Activated naive CD4-positive, alpha-beta T cell treated with Interleukin-2 at 50 U/mL for 16 hours (primary cell): ENCODE measurements at places on chromosomes 6 and 20.

GRCh38 chr6:215335-216034 lies 76.8 kb upstream of the DUSP22 start:
- peak; percentile 76 for DNase-seq

GRCh38 chr20:36199345-36200257 lies 36.7 kb upstream of the AAR2 start:
- DNase-seq: peak; percentile 78

DNA sequence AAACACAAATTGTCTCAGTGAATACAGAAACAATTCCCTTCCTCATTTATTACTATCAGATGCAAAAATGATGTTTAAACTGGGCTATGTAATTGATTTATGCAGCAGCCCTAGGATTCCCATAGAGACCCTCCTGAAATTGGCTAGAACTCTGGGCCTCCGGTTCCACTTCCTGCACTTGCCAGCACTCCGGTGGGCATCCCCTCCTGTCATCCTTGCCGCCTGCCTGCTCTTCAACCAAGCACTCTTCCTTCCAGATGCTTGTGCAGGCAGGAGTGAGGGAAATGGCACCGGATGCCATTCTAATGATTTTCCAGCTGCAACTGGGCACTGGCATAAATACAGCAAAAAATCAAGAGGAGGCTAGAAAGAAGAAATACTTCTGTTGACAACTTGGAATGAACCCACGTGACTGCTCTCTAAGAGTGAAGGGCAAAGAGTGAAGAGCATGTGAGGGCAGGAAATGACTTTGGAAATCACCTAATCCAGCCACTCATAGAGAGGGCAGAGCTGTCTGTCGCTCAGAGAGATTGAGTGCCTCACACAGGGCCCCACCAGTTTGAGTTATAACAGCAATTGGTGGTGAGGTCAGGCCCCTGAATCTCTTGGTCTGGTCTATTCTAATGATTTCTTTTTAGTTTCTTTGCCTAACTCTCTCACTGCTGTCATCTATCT lies 3.7 kb upstream of the NEDD9 start:
- DNase-seq: peak; percentile 49

DNA sequence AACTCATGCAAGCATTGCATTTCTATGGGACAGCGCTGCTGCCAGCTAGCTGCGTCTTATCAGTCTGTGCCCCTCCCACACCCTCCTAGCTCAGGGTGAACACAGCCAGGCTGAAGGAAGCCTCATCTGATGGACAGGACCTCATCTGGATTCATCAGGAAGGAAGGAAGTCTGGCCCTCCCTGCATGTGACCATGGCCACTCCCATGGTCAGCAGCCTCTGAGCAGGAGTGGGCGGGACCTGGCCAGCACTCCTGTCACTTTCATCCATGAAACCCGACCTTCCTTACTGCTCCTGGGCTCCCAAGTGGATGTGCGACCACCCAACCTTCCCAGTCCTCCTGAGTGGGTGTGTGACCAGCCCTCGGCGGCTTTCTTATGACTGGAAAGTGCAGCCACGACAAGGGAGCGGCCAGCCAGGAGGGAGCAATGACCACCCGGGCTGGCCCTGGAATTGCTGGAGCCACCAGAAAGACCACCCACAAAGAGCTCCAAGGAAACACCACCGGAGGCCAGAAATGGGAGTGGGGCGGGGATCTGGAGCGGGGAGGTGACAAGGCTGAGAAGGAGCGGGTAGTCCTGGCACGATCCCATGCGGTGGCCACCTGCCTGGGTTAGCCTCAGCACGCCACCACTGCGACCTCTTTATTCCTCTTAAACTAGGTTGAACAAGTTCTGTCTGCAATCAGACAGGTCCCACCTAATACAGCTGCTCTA lies 241.2 kb downstream of the TTLL2 start:
- DNase-seq: no peak

DNA sequence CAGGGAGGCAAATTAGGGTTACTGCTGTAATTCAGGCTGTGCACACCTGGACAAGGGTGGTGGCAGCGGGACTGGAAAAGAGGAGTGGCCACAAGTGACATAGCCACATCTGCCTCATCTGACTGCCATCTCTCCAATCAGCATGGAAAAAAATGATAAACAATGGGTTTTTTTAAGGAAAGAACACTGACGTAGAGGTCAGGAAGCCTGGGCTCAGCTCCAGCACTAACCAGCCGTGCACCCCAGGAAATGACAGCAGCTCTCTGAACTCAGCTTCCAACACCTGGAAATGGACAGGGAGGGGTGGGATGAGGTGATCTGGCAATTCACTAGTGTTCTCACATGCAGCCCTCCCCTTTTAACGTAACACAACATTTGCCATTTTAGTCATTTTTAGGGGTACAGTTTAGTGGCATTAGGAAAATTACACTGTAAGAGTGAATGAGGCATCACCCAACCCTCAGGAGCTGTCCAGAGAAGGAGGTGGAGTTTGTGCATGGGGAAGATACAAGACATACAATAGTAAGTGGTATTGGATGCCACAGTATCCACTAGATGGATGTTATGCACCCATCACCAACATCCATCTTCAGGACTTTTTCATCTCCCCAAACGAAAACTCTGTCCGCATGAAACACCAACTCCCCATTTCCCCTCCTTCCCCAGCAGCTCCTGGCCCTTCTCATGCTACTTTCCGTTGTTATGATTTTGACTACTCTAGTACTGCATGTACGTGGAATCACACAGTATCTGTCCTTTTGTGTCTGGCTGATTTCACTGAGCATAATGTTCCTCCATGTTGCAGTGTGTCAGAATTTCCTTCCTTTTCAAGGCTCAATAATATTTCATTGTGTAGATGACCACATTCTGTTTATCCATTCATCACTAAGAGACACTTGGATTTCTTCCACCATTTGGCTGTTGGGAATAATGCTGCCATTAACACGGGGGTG lies 215.5 kb upstream of the ECI2 start:
- no peak for DNase-seq

DNA sequence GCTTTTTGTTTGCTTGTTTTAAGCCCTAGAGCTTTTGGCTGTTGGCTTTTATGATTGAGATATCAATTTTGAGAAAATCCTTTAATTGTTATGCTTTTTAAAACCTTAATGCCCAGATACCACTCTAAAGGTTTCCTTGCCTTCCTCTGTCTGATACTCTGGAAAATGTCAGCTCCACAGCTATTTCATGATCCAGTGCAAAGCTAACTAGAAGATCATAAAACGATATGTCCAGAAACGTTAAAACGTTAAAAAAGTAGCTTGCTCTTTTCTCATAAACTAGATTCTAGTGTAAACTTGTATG lies 189.5 kb upstream of the TENT5A start:
- no peak for DNase-seq

DNA sequence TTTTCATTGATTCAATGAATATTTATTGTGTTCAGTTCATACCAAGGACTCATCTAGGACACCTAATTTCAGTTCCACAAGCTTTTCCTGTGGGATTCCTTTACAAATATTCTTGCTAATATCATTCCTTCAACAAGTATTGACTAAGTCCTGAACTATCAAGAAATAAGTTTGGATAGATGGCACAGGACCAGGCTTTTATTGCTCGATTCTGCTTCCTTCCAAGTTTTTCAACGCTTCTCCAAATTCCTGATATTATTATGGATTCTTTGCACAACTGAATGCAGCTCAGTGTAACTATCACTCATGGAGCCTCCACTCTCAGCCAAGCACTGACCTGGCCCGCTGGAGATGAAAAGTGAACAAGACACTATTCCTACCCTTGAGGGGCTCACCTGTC lies 32.7 kb upstream of the COL21A1 start:
- no peak for DNase-seq

DNA sequence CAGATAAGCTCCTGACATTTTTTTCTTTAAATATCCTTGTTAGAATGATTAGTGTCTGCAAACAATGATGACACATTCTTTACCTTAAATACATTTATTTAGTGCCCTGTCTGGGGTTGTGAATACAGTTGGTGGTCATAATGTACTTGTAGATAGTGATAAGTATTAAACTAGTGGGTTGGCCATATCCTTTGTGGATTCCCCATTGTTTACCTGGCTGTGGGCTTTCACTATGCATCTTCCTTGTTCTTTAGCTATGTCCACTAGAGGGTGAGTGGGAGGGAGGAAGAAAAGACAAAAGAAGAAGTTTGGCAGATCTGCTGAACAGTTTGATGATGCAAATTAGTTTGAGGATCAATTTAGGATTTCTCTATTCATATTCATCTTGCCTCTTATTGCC lies 15.7 kb downstream of the HS3ST5 start:
- no peak for DNase-seq

GRCh38 chr6:153484056-153484455 lies 353.0 kb upstream of the RGS17 start:
- no peak for DNase-seq

DNA sequence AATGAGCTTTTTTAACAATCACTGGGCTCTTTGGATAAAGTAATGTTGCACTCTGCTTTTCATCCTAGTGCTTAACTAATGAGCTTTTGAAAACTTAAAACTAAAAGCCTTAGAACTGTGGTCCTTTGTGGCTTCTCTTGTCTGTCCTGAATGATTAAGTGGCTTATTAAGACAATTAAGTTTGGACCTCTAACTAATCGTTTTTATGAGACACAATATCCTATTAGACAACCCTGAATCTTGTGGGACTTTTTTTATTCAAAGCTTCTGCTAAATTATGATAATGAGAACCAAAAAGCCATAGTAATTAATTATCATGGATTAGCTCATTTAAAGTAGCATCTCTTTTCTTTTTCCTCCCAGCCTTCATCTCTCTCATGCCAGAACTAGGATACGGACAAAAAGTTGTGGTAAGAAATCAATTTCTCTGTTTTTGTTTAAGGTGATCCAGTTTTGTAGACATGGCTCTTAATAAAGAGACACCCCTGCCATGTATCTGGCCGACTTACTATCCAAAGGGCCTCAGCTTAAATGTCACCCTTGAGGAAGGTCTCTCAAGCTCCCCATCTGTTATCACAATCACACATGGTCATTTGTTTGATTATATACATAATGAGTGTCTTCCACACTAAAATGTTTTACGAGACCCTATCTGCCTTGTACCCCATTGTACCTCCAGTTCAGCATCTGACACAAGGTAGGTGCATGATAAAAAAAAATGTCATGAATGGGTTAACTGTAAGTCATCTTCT lies 384.4 kb upstream of the IRAK1BP1 start:
- DNase-seq: no peak

DNA sequence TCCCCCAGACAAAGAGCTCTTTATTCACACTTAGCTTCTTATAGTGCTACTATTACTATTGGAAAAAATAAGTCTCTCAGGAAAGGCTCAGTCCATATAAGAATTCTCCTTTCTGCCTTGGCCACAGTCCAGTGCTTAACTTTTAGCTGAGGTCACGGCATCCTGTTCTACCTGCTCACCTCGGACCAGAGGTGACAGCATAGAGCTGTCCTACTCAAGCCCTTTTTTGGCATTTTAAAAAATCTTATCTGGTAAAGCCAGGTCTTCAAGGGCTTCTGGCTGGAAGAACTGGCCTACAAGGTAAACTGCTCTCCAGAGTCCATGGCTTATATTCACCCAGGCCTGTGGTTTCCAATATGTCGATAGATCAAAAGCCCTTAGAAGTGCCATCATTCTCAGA lies 109.7 kb downstream of the RCAN2 start:
- DNase-seq: no peak

GRCh38 chr20:32567384-32568178 lies 17.6 kb downstream of the NOL4L start:
- no peak for DNase-seq

GRCh38 chr6:34865107-34865506 lies 22.7 kb downstream of the TAF11 start:
- DNase-seq: no peak

DNA sequence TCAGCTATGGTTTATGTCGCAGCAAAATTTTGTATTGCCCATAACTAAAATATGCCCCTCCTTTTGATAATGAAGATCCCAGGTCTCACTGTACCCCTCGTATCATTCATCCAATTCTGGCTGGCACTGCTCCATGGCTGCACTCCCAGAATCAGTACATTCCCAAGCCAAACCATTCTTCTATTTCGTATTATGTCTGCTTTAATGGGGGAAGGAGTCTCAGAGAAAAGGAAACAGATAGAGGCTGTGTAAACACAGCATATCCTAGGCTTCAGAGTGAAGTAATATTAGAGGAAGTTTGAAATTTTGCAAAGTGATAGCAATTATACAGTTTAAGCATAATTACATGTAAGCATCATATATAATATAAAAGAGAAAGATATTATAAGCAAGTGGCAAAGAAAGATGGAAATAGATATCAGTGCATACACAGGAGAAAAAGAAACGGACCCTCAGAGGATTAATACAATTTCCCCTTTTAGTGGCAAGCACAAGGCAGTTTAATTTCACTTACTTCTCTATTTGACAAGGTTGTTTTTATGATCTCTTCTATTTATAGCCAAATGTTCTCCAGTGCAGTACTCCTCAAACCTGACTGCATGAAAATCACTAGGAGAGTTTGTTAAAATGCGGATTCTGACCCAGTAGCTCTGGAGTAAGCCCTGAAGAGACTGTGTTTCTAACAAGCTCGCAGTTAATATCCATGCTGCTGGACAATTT lies 56.5 kb upstream of the TENT5A start:
- DNase-seq: no peak

DNA sequence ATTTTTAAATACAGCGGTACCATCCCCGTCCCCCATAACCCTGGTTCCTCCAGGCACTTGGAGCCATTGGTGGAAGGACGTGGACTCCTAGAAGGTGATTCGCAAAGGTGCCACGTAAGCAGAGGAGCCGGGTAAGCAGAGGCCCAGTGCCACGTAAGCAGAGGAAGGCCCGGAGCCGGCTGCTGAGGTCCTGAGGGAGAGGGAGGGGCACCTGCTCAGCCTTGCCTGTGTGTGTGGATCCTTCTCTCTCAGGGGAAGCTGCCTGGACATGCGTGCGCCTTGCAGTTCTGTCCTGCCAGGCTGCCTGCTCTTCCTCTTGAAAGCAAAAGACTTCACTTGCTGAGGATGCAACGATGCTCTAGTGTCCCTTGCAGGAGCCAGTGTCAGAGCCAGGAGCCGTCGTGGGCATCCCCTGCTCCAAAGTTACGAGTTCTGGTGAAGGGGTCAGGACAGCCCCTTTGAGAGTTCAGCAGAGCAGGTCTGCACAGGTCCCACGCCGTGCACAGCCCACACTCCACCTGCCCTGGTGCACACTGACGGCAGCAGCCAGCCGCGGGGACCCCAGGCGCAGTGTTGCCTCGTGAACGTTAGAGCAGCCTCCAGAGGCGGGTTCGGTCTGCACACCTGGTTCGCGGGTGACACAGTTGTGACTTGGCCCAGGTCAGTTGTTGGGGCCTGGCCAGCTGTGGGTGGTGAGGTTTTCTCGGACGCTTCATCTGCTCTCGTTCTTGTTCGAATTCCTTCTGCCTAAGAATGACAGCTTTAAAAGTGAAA lies 1.9 kb upstream of the NKAIN4 start:
- DNase-seq: no peak

GRCh38 chr6:80550748-80551147 lies 444.3 kb downstream of the BCKDHB start:
- DNase-seq: no peak

- no peak for DNase-seq
These were observed 71.3 kb downstream of the TRERF1 start for GRCh38 chr6:42380228-42380979.
